Adrenal gland (tissue), 19 donors: ENCODE measurements at places on chromosomes 2 and 18.

- DNase-seq = no peak
These were observed 92.1 kb downstream of the COLEC12 start for GRCh38 chr18:408367-408766.

- peak; percentile 31 for DNase-seq
These were observed 241.5 kb upstream of the MYT1L start for GRCh38 chr2:2572393-2573204.

DNA sequence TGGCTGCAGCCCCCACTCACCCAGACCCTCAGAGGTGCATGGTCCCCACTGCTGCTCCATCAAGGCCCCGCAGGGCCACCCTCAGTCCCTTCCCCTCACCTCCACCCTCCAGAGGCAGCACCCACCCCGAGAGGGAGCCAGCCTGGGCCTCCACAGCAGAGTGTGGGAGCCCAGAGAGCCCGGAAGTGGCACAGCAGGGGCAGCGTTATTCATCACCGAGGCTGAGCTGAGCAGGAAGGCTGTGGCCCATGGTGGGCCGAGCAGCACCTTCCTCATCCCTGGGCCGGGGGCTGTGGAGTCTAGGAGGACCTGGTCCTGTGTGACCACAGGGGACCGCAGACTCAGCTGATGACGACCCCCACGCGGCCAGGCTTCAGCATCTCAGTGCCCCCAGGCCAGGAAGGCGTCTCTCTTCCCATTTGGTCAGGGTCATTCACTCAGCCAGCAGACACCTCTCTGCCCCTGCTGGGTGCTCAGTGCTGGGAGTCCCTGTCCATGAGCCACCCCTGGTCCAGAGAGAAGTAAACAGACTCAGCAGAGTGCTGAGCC, 258.1 kb downstream of the ATAD2B start:
- no peak for DNase-seq

- DNase-seq = peak; percentile 32
These were observed 62.1 kb upstream of the ACKR3 start for GRCh38 chr2:236507393-236508085.

- DNase-seq = no peak
These were observed 13.0 kb downstream of the DIPK1C start for GRCh38 chr18:74444104-74444503.

DNA sequence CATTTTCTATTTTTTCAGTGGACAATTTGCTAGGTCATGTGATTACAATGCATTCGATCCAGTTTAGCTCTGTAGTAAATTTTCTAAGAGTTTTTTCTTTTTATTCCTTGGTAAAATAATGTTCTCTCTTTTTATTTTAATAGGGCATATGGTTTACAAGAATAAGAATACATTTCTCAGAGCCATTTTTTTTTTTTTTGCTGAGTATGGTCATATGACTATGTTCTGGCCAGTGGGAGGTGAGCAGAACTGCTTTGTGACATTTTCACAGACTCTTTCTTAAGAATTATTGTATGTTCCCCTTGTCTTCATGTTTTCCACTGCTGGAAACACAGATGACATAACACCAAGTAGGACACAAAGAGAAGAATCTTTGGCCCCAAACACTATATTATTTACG, 626.6 kb upstream of the FSHR start:
- no peak for DNase-seq
